ENCODE measurements at places on chromosomes 7 and 10. TPM values are rescaled to one million over a fixed set of nuclear protein-coding genes. Genes with fewer than 3 reads are reported as not detected.
A peak's percentile ranks its signal among the peaks of the same experiment; 100 is the strongest.

Gene H2BK1
- total RNA-seq, result not detected

Gene MYOF
- total RNA-seq, result 332 TPM

DNA sequence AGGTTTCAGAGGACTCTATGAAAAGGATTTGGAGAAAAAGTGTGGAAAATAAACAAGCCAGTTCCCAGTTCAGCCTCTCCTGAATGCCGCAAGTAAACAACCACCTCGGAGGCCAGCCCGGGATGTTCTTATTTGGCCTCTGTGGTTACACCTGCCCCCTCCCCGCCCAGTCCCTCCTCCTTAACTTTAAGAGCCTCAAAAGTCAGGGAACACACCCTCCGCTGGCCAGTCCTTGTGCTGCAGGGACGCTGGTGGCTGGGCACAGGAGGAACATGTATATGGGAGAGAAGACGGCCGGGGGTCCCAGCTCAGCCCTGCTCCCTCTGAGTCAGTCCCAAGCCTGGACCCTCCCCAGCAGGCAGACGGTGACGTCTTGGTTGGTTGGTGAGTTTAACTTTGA is 6.1 kb downstream of the CHST3 start:
- no peak for DNase-seq

DNA sequence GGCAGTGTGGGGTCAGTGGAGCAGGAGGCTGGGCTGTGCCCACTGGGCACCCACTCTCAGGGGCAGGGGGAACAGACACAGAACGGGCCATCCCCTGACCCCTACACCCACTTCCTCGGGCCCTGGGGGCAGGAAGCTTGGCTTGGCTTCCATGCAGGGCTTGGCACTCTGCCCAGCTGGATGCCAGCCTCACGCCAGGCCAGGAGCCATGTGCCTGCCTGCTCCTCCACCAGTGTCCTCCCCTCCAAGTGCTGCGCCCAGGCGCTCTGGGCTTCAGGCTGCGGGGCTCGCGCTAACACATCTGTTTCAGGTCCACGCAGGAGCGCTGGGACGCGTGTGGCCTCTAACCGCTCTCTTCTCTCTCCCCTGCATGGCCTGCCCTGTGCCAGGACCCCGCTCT is 12.7 kb downstream of the LDB3 start:
- no peak for DNase-seq

DNA sequence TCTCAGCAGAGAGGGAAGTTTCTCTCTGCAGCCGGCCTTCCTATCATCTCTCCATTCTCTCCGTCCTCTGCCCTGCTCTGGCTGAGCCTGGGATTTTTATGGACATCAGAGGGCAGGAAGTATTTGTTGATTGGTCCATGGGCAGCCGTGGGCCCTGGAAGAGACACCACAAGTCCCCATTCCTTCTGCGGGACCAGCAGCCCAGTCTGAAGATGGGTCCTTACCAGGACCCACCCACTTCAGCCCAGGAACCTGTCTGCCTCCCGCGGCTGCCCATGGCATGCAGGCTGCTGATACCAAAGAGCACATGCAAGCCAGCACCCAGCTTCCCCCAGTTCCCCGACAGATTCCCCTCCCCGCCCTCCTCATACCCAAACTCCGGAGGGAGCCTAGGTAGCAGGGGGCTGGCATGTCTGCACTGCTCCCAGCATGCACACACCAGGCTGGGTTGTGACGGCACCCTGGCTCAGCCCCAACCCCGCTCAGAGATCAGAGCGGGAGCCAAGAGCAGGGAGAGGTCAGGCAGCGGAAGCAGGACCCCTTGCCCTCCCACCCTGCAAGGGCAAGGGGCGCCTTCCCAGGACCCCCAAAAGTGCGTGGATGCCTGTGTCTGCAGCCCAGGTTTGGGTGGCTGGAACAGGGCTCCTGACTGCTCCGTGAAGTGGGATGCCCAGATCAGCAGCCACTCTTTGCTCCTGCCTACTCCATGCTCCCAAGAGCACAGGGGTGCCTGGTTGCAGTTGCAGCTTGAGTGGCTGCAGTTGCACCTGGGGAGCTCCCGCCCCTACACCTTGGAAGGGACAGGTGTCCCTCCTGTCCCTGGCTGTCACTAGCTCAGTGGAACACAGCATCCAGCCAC is 538.6 kb upstream of the POT1 start:
- DNase-seq, result no peak

- DNase-seq, result peak; percentile 60
Measured at GRCh38 chr10:6840766-6841165, 260.7 kb upstream of the PRKCQ start.

DNA sequence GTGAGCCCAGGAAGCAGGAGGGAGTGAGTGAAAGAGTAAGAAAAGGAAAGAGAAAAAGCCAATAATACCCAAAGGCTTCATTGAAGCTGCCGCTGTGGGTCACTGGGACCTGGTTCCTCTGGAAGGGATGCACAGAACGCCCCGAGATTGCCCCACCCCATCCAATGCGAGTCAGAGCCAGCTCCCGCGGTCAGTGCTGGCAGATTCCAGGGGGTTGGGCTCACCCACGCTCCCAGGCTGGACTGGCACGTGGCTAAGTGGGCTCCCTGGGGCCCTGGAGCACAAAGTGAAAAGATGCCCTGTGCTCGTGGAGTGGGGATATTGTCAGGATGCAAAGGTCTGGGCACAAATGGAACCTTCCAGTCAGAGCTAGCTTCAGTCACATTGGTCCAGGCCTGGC is 117.0 kb downstream of the OAT start:
- no peak for DNase-seq

DNA sequence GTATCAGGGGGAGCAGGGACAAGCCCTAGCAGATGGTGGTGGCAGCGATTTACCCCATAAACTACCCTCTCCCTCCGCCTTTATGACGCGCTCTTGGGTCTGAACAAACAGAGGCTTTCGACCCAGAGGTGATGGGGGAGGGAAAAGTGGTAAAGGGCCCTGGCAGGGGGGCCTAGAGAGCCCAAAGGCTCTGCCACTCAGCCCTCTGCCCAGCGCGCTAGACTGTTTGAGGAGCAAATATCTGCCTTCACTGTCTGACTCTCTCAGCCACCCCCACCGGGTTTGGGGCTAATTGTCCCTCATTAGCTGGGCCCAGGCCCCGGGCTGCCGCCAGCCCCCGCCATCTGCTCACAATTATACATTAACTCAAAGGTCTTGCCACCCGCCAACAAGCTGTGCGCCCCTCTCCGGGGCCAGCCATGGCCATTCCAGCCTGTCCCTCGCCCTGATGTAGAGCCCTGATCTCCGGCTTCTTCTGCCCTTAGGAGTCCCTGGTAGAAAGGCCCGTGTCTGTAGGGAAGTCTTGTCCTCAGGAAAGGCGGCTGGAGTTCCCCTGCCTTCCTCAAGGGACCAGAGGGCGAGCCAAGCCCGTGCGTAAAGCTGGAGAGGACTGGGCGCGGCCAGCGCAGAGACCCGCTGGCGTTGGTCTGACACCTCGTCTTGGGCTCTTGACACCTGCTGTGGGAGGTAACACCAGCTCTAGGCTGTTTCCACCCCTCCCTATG is 1.9 kb upstream of the PAX4 start:
- no peak for DNase-seq

DNA sequence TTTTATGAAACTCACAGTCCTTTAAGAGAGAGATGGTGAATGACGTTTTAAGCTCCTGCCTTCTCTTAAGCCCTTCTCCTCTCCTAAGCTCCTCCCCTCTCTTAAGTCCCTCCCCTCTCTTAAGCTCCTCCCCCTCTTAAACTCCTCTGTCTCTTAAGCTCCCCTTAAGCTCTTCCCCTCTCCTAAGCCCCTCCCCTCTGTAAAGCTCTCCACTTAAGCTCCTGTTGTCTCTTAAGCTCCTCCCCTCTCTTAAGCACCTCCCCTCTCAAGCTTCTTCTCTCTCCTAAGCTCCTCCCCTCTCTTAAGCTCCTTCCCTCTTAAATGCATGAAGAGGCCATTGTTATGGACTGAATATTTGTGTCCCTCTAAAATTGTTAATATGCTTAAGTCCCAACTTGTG is 1180.6 kb upstream of the AUTS2 start:
- DNase-seq, result no peak

GRCh38 chr10:45034301-45034700 is 33.6 kb downstream of the ZNF22 start:
- no peak for DNase-seq

GRCh38 chr7:20797462-20798080 is 10.9 kb upstream of the SP8 start:
- no peak for DNase-seq

GRCh38 chr10:725302-725701 is 35.8 kb upstream of the DIP2C start:
- no peak for DNase-seq

- no peak for DNase-seq
Measured at GRCh38 chr7:122561326-122561725, 137.6 kb downstream of the RNF133 start.

DNA sequence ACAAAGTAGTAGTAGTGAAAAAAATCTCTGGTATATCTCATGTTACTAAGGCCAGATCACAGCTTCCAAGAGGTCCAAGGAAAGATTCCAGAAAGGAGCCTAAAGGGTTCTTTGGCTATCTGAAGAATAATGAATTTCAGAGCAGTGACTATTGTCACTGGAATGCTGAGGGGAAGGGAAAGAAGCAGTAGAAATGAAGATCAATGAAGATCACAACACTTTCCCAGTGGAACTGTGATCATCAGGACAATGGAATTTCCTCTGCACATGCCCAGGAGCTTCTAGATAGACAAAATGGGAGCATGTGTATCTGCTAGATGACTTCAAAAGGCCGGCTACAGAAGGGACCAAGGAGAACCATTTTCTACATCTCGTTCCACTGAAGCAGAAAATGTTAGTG is 219.5 kb upstream of the PHYHIPL start:
- peak; percentile 3 for DNase-seq

All from IMR-90 (cell line).